Activated CD4-positive, alpha-beta T cell treated with anti-CD3 and anti-CD28 coated beads for 1 hour (primary cell): ENCODE measurements at places on chromosomes 12 and 14.

DNA sequence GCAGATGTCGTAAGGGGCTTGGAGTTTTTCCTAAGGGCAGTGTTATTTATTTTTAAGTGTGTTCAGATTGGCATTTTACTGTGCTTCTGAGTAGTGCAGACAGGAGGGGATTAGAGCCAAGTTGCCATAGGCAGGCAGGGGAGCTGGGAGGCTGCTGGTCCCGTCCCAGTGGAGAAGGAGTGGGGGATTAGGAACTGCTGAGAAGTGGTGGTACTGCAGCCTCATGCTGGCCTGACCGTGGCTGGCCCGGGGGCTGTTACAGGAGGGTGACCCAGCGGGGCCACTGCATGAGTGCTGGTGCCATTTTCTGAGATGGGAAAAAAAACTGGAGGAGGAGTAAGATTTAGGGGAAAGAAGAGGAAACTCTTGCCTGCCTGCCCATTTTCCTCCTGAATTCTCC lies 52.3 kb upstream of the DLK1 start:
- DNase-seq = no peak

GRCh38 chr12:48903982-48904411 lies 21.3 kb downstream of the FKBP11 start:
- peak; percentile 70 for DNase-seq

DNA sequence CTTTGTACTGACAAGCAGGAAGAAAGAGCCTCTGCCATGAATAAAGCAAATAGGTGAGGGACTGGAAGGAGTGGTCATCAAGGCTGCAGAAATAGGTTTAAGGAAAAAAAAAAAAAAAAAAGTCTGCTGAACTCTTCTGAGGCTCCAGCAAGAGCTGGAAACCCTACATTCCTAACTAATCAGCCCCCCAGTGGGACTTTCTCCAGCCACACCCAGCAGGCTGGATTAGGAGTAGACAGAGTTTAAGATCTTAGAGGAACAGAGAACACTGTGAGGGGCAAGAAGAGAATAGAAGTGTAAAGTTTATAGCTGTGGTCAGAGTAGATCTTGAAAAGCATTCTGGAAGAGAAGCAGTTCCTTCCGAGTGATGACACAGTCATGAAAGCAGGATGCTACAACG lies 66.4 kb downstream of the ATXN2 start:
- DNase-seq = no peak

DNA sequence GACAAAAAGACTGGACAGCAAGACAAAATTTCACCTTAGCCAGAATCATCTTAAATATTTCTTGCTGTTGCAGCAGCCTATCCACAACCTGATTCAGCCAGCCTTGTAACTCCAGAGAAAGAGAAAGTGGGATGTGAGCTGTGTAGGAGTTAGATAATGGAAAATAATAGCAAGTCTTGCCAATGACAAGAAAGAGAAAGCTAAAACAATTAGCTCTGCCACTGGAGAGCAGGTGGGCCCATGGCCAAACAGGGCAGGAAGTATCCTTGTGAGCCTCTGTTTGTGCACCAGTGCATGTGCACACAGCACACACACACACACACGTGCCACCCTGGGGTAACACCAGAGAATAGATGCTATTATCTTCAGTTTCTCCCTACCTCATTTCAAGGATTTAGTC lies 106.0 kb upstream of the CCDC196 start:
- DNase-seq = no peak

DNA sequence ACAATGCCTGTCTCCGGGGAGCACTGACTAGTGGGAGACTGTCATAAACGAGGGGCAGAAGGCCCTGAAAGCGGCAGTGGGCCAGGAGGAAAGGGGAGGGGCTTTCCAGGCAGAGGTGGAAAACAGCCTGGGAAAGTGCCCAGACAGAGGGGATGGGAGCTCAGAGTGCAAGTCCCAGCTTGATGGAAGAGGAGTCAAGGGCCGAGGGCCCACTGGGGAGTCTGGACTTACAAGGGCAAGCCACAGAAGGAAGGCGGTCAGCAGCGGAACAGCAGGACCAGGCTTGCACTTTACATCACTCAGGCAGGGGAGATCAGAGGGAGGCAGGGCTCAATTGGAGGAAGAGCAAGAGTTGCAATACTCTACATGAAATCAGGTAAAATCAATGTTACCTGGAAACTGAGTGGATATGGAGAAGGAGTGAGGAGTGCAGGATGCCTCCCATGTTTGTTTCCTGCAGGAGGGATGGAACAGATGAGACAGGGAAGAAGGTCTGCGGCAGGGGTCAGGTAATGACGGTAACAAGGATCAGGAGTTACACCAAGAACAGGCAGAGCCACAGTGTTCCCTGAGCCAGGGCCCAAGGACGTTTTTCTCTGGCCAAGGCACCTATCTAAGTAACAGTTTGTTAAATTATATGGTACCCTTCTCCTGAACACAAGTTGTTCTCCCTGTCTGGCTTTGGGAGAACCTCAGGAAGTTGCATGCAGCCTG lies 23.8 kb downstream of the PXN start:
- no peak for DNase-seq

DNA sequence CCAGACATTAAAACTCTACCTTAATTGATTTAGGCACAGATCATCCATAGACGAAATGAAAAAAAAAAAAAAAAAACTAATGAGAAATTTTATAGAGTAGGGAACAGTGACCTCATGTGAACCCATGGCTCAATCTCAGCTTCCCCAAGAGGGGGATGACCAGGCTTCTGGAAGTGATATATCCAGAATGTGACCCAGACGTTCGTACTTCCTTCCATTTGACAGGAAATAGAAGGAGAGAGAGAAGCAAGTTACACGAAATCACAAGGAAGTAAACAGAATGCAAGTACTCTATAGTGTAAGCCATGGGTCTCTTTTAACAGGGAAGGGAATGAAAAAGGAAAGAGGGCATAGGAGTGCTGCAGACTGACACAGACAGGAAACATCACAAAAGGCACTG lies 10.1 kb downstream of the FOXN3 start:
- DNase-seq = no peak

DNA sequence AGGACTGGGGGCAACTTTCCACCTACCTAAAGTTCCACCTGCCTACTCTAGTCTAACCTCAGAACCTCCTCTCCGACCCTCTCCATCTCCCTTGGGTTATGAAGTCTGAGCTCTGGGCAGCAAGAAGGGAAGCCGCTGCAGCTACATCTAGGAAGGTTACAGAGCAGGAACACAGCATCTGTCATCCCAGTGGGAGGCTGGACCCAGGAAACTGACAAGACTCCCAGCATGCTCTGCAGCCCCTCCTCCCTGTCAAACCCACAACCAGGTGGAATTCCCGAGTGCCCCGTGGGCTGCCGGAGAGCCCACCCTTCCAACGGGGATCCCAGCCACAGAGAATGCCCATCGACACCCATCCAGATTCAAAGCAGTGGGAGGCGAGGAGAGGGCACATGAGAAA lies 2.1 kb downstream of the TESC start:
- DNase-seq = no peak

DNA sequence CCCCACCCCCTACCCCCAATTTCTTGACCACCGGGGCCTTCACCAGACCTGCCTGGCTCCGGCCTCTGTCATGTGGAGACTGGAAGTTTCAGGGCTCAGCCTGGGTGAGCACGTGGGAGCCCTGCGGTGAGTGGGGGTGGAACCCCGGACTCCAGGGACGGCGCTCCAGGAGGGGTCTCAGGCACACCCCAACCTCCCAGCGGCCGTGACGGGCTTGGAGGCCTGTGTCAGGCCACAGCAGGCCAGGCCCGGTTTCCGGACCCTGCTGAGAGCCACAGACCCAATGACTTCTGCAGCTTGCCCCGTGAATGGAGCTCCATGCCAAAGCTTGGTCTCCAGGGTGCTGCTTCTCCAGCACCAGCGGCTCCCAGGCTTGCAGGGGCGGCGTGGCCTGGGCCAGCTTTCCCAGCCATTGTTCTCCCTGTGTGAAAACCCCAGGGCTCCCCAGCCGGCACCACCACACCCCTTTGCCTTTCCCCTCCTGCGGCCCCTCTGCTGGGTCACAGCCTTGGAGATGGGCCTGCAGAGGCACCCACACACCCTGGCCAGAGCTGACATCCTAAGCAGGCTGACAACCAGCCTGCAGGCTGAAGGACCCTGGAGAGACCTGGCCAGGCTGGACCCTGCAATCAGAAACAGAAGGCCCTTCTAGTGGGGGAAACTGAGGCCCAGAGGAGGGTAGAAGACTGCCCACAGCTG lies 186.2 kb upstream of the C14orf180 start:
- DNase-seq = no peak

- DNase-seq = no peak
Observed at GRCh38 chr12:124423761-124424515, 129.0 kb downstream of the RFLNA start.

- no peak for DNase-seq
Observed at GRCh38 chr14:24956104-24956503, 93.8 kb downstream of the STXBP6 start.

- DNase-seq = no peak
Observed at GRCh38 chr12:67436230-67436629, 167.1 kb downstream of the CAND1 start.

GRCh38 chr14:101598571-101599233 lies 37.4 kb downstream of the DIO3 start:
- no peak for DNase-seq

- no peak for DNase-seq
Observed at GRCh38 chr12:20443792-20444191, 75.5 kb downstream of the PDE3A start.

DNA sequence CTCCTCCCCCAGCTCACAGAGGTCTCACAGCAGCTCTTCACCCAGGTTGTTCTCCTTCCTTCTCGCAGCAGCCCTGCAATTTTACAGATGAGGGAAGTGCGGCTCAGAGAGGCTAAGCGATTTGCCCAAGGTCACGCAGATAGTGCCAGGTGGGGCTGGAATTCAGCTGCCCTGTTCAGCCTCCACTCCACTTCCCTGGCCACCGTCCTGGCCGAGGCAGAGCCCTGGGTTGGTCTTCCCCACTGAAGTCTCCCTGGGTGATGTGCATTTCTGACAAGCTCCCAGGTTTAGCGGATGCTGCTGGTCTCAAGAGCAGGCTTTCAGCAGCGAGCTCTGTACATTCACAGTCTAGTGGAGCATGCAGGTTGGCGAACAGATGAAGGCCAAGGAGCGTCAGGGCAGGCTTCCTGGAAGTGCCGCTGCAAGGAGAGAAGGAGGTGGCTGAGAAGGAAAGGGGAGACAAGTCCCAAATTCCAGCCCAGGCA lies 28.9 kb upstream of the EML1 start:
- no peak for DNase-seq
